ENCODE measurements at places on chromosomes 3 and 15.

GRCh38 chr15:81544385-81544784, 170.4 kb upstream of the TMC3 start:
- no peak for DNase-seq

GRCh38 chr3:196122021-196122687, 40.3 kb upstream of the TFRC start:
- no peak for DNase-seq

GRCh38 chr3:187046033-187046432, 93.3 kb downstream of the RPL39L start:
- DNase-seq = no peak

DNA sequence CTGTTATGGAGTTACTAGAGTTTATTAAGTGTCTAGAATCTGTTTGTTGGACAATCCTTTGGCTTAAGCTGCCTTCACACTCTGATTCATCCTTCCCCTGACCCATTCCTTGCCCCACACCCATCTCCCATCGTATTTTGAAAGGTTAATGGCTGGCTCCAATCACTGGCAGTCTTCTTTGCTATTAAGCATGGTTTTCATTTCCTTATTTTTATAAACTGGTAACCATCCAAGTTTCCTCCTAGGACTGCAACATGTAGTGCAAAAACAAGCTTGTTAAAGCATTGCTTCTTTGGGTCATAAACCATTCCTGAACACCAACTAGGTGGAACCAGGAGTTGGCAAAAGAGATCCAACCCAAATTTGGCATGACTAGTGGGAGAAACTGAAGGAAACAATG, 148.4 kb downstream of the DTWD1 start:
- no peak for DNase-seq

GRCh38 chr3:194727435-194728128, 41.9 kb downstream of the FAM43A start:
- no peak for DNase-seq

GRCh38 chr15:64981812-64982431, 7.8 kb downstream of the SPG21 start:
- DNase-seq = no peak

DNA sequence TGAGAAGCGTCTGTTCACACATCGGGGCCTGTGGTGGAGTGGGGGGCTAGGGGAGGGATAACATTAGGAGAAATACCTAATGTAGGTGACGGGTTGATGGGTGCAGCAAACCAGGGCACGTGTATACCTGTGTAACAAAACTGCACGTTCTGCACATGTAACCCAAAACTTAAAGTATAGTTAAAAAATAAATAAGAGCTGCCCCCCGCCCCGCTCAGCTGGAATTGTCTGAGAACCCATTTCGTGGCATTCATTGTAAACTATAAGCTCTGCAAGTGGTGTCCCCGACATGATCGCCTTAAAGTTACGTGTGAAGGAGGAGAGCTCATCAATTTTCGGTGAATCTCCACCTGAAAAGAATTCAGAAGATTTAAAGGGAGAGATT, 7.3 kb upstream of the LIPH start:
- no peak for DNase-seq

DNA sequence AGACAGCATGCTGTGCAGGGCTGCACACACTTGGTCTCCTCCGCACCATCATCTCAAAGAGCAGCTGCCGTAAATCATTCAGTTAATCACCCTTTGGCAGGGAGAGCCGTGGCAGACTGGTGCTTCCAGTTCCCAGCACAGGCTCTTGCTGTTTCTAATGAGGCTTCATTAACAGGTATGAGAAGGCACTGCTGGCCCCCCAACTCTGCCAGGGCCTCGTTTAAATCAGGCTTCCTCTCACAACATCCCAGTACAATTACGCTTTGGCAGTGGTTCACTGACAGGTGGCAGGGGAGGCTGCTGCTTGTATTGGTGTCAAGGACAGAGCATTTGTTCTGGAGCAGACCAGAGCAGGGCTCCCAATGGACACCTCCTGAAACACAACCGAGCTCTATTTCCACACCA, 77.1 kb downstream of the BFSP2 start:
- DNase-seq = peak; percentile 75

- DNase-seq = no peak
These were observed 135.0 kb downstream of the TFG start for GRCh38 chr3:100844063-100844936.

DNA sequence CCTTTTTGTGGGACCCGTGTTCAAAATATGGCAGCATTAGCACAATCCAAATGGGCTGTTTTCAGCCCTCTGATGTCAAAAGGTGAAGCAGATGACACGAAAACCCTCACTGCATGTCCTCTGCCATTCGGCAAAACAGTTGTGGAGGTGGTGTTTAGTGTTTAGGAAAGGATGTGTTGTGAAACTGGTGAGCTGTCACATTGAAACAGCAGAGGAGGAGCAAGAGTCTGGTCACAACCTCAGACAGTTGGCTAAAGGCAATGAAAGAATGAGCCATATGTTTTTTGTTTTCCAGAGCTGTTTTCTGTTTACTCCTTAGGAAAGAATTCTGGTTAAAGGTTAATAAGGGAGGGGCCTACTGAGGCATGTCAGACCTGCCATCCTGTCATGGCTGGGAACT, 140.7 kb downstream of the VPS8 start:
- DNase-seq = no peak

DNA sequence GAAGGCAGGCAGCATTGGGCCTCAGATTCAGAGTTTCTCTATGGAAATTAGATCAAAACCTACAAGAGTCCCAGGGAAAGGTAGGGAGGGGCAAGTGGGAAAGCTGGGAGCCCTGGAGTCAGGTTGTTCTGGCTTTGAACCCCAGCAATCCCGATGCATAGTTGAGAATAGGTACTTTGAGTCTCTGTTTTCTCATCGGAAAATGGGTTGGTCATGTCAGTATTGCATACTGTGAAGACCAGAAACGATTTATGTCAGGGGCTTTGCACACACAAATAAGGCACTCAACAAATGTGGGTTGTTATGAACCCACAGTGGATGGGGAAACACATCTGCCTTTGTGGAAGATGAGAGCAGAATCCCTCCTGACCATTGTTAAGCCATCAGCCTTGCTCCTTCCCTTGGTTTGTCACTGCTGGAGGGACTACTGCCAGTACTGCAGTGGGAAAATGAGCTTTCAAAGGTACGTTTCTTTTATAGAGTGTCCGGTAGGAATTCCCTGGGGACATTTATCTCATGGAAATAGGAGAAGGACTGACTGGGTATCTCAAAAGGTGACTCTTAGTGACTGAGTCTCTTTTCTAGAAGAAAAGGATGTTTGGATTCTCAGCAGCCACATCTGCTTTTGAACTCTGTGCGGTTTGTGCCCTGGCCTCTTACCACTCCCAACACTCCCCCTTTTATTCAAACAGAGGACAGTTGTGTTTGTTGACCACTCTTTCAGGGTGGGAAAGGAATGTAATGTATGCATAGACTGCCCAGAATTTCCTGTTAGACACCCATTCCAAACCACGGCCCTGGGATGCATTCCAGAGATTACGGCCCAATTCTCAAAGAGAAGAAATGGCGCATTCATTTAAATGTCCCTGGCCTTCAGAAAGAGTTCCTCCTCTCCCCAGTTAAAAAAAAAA, 54.6 kb upstream of the VILL start:
- no peak for DNase-seq

- no peak for DNase-seq
These were observed 7.2 kb upstream of the OTOL1 start for GRCh38 chr3:161489395-161489794.

GRCh38 chr15:47991357-47991756, 129.4 kb upstream of the SLC24A5 start:
- DNase-seq = no peak
